SJSA1 (cell line): ENCODE measurements at places on chromosomes 2 and 18. TPM values are rescaled to one million over a fixed set of nuclear protein-coding genes. Genes with fewer than 3 reads are reported as not detected.

- no peak for DNase-seq
Measured at GRCh38 chr18:60246606-60247005, 126.0 kb downstream of the MC4R start.

DNA sequence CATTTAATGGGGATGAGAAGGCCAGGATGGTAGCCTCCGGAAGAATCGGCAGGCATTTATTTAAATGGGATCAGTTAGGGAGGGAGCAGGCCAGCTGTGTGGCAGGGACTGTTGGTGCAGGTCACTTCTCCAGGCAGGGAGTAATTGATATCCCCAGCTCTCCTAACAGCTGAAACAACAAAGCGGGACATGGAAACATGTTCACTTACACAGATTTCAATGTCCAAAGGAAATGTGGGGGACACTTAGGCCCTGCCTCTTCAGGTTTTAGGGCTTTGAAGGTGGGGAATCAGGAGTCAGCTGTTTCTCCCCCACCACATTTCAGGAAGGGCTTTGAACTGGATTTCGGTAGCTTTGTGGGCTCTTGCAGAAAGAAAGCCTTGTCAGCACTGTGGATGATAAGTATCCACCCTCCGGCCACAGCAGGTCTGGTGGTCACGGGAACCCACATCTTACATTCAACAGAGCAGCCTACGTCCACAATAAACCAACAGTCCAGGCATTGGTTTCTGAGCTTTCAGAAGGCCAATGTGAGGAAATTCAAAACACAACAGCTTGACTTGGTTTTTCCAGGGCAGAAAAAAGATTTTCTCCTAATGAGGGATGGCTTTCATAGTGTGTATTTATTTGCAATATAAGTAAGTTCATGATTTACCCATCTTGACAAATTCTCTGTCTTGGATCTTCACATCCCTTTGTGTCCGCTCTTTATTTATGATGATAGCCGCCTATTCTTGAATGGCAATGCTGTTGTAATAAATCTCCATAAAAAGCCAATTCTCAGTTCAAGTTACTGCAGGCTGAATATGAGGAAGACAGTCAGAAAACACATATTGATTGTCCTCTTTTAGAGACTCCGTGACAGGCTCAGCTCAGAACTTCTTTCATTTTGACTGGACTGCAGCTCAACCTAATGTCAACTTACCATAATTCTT is 96.6 kb upstream of the NRP2 start:
- DNase-seq: no peak

- DNase-seq: no peak
Measured at GRCh38 chr2:168156661-168157060, 90.7 kb downstream of the STK39 start.

- no peak for DNase-seq
Measured at GRCh38 chr2:8197101-8197500, 484.8 kb upstream of the ID2 start.

DNA sequence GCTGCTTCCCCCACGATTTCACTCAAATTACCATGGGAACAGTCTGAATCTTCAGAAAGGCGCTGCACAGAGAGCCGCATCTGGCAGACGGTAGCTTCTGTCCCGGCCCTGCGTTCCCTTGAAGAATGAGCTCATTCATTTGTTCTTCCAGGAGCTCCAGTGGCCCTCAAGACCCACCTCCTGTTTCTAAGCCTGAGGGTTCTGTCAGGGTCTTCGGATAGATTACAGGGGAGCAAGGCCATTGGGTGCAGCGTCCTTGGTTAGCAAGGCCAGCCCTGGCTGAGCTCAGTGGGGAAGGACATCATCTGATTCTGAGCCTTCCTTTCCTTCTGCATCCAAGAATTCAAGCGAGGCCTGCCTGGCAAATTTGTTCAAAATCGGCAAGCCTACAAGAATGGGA is 111.9 kb downstream of the PDCL3 start:
- DNase-seq: no peak

DNA sequence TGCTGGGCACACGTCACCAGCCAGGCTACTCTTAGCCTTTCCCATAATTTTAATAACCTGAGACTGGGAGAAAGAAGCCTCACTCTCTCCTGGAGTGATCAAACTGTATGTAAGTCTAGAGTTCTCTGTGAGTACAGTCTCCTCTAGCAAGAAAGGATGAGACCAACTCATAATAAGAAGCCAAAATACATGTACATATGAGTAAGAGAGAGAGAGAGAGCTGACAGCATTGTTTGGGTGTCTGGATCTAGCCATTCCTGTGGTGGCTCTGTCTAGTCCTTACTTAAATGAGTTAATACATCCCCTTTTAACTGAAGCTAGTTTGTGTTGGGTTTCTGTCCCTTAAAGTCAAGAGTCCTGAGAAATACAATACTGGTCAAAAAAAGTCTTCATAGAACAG is 26.0 kb upstream of the ANXA4 start:
- no peak for DNase-seq

- no peak for DNase-seq
Measured at GRCh38 chr2:206368933-206369569, 74.3 kb upstream of the ADAM23 start.

GRCh38 chr2:189933911-189934399 is 128.6 kb downstream of the MSTN start:
- DNase-seq: no peak

DNA sequence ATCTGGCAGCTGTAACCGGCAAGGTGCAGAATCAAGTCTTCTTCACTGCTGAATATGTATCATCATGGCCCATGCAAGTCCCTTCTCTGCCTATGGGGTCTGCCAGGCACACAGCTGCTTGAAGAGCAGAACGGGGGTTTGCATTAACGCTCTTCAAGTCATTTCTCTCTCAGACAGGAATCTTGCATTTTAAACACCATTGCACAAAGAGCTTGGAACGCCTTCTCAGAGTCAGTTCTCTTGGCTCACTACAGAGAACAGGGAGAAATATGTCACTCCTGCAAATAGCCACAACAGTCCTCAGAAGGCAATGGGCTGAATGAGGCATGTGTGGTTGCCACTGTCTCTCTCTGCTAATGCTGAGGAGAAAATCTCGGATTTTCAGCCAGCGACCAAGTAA is 2173.5 kb upstream of the PIK3C3 start:
- no peak for DNase-seq

GRCh38 chr2:44524347-44524926 is 162.7 kb downstream of the CAMKMT start:
- no peak for DNase-seq

- DNase-seq: no peak
Measured at GRCh38 chr18:10770264-10770663, 244.4 kb downstream of the NAPG start.

- DNase-seq: no peak
Measured at GRCh38 chr18:74479486-74480148, 16.5 kb upstream of the CNDP2 start.

DNA sequence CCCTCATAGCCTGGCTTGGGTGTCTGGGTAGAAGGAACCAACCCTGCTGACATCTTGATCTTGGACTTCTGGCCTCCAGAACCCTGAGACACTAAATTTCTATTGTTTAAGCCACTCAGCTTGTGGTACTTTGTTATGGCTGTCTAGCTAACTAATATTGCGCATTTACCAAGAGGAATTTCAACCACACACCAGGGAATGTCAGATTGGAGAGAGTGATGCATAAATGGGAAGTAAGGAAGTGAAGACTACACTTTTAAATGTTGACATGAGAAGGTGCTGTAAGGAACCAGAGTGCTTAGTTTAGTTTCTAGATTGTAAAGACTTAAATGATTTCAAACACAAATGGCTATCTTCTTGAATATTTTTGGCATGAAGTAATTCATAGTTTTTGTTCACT is 98.9 kb upstream of the ITGB6 start:
- peak; percentile 43 for DNase-seq

DNA sequence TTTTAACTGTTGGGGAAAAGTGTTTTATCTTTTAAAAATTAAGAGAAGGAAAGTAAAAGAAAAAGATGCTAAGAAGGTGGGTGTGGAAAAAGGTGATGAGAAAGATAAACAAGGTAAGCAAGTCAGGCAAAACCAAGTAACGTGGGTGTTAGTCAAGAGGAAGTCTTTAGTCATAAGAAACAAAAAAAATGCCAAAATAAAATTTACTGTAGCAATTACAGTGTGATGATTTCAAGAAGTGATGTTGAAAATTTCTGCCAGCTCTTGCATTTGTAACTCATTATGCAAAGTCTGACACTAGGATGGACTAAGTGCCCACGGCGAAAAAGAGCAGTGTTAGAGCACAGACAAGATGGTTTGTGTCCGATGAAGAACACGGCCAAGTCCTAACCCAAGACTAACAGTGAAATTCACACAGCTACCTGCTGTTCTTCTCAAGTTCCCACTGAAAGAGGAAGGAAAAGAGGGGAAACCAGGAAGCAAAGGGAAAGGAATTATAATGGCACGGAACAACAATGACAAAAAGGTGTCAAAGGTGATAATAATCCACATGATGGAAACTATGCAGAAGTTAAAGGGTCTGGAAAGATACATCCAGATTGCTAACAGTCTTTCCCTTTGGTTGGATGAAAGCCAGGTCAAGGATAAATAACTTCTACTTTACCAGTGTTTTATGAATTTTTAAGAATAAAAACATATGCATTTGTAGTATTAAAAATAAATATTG is 34.1 kb downstream of the NOL10 start:
- DNase-seq: no peak

DNA sequence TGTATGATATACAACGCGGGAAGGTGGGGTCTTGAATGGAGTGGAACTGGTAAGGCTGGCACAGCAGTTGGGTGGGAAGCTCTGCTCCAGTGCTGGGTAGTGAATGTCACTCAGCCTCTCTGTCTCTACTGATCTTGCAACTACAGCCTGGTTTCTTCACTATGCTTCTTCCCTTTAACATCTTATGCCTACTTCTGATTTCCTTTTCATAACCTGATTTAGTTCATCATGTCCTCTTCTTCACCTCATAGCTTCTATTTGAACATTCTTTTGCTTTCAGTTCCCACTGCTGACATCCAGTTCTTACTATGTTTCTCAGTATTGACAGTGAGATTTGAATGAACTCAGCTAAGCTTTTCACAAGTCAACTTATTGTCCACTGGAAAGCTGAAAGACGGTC is 286.2 kb downstream of the ARL6IP6 start:
- DNase-seq: no peak

- DNase-seq: no peak
Measured at GRCh38 chr2:30134582-30134981, 12.2 kb upstream of the YPEL5 start.

- no peak for DNase-seq
Measured at GRCh38 chr18:75762758-75763157, 335.3 kb upstream of the SMIM21 start.

GRCh38 chr2:159539701-159540100 is 76.6 kb downstream of the BAZ2B start:
- DNase-seq: no peak

DNA sequence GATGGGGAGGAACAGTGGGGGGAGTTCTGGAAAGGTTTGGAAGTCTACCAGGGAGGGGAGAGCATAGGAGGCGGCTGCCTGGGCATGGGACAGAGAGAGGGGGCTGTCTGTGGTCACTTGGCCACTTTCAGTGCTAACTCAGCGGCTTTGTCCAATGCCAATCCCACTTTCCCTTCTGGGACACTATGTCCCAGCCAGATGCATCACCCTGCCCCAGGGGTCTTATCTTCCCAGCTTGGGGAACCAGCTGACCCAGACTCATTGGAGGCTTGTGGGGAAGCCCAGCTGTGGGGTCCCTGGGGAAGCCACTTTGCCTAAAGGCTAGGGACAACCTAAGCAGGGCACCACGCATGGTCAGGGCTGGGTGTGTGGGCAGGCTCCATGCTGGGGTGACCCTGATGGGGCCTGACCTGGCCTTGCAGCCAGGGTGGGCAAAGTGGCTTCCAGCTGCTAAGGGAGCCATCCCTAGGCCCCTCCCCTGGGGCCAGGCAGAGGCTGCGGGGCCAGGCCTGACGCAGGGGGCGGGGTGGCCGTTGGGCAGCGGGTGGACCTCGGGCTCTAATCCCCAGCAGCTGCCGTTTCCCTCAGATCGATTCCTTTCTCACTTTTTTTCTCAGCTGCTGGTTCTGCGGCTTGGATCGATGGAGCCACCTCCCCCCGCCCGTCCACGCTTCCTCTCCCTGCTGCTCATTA is 1.6 kb upstream of the ASIC4 start:
- DNase-seq: no peak

DNA sequence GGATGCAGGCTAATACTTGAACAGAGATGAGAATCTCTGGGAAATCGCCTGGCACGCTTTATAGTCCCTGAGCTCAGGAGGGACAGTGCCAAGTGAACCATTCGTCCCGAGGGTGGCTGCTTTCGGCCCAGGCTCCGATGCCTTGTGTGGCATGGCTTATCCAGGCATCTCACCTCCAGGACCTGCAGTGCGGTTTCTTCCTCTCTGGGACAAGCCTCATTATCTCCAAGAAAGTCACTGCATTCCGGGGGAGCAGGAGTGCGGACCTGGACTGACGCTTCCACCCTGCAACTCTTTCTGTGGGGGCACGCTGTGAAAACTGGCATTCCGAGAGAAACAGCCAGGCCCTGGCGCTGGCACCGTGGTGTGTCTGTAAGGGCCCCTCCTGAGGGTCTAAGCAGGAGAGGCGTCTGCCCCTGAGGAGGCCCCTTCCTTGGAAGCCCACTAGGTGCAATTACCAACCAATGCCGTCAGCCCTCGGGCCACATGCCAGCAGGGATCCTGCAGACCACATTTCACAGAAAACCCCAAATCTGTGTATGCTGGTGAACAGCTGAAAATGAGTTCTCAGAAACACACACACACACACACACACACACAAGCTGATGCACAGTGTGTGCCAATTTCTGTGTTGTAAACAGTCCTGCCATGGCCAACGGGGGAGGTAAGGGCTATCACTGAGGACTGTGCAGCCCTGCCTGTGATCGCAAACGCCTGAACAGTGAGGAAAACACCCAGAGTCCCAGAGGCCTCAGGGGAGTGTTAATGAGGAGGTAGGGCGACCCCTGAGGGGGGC is 351.9 kb upstream of the SALL3 start:
- peak; percentile 25 for DNase-seq

GRCh38 chr2:168454737-168455644 is 1.1 kb upstream of the CERS6 start:
- DNase-seq: no peak

- DNase-seq: no peak
Measured at GRCh38 chr2:53505826-53506225, 261.8 kb upstream of the CHAC2 start.

DNA sequence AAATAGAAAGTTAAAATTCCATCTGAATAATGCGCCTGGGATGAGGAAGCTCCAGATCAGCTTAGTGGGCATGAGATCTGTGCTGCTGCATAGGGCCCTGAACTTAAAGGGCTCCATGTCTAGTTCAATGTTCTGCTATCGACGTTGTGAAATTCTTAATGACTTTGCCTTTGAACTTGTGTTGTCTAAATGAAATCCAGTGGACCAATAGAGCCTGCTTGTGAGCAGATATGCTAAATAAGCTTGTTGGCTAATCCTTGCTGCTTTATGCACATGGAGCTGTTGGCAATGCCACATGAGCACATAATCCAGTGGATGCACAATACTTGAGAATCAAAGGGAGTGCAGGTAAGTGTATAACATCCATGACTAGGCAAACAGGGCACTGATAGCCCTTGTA is 228.6 kb downstream of the TNS1 start:
- no peak for DNase-seq

The CAPN14 gene
- total RNA-seq: 0.41 TPM in 1 of 2 replicates, not detected in the other

The DAPL1 gene
- total RNA-seq: not detected in 2 replicates

The GPC1 gene
- 63.4 and 108 TPM in 2 replicates for total RNA-seq

The TXNDC2 gene
- total RNA-seq: 0.05 TPM in 1 of 2 replicates, not detected in the other

The FOSL2 gene
- 28.8 and 44.7 TPM in 2 replicates for total RNA-seq

The INHBB gene
- total RNA-seq: 0.09 and 0.16 TPM in 2 replicates

The MARCHF4 gene
- 2.5 and 4.3 TPM in 2 replicates for total RNA-seq

The VPS4B gene
- total RNA-seq: 40.6 and 47.8 TPM in 2 replicates

The RAD51AP2 gene
- not detected in 2 replicates for total RNA-seq

The SH2D6 gene
- not detected in 2 replicates for total RNA-seq

The SCN3A gene
- 0.19 and 0.68 TPM in 2 replicates for total RNA-seq

The EPHA4 gene
- total RNA-seq: 1.3 and 2.7 TPM in 2 replicates
